C1 segment of cervical spinal cord (tissue), 14 donors: ENCODE measurements at places on chromosomes 6 and 20.

GRCh38 chr6:127225497-127225896 lies 41.2 kb upstream of the RNF146 start:
- no peak for DNase-seq

GRCh38 chr20:44188752-44189151 lies 1.8 kb upstream of the JPH2 start:
- no peak for DNase-seq

- DNase-seq, result no peak
Observed at GRCh38 chr6:130470766-130471165, 104.9 kb downstream of the TMEM200A start.

- DNase-seq, result no peak
Observed at GRCh38 chr20:18589941-18590674, 2.3 kb downstream of the DTD1 start.

DNA sequence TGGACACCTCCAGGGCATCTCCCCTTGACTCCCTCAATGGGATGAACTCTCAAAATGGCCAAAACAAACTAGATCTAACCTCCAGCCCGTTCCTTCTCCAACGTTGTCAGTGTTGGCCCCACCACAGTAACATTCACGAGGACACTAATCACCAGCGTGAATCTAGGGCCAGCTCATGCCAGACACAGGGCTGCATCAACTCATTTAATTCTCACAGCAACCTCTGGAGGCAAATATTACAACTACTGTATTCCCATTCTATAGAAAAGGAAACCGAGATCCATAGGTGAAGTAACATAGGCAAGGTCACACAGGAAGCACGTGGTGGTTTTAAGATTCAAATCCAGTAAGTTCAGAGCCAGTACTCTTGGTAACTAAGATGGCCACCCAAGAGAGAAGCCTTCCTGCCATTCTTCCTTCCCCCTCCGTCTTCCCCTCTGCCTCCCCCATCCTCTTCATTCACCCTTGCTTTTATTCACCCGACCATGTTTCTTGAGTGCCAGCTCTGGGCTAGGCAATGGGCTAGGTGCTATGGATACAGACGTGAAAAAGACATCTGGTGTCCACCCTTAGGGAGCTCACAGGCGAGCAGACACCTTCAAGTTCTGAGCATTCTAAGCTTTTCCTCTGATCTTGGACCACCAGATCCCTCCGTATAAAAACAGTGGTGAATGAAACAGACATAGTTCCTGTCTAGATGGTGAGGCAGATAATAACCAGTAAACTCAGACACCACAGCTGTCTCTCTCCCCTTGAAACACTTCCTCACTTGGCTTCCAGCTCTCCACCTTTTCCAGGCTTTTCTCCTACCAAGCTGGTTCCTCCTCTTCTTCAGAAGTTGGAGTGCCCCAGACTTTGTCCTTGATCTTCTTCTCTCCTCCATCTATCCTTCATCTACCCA lies 9.6 kb downstream of the CCM2L start:
- no peak for DNase-seq

DNA sequence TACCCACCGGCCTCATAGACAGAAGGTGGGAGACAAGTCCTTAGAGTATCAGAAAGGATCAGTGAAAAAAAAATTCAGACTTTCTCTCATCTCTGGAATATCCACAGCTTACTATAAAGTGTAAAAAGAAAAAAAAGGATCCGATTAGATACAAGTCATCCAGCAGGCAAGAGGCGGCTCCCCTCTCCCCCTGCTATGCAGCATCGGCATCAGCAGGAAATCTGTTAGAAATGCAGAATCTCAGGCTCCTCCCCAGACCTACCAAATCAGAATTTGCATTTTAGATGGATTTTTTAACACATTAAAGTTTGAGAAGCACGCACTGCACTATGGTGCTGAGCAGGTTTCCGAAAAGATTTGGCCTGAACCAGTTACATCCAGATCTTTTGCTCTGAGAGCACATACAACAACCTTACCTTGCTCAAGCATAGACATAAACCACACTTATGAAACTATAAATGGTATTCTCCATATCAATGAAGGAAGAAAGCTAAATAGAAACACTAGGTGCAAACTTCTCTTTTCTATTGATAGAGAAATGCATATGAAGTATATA lies 117.0 kb upstream of the POU3F2 start:
- no peak for DNase-seq

GRCh38 chr20:56143759-56144158 lies 104.8 kb upstream of the MC3R start:
- DNase-seq, result no peak

DNA sequence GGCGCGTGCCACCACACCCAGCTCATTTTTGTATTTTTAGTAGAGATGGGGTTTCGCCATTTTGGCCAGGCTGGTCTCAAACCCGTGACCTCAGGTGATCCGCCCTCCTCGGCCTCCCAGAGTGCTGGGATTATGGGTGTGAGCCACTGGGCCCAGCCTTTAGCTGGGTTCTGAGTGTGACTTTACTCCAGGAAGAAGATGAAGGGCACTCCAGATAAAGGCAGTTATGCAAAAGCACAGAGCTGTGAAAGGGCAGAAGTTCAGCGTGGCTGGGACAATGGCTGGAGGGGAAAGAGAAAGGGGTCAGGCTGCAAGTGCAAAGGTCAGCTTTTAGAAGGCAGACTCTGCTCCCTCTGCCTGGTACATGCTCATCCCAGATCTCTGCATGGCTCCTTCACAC lies 39.7 kb downstream of the MAP3K5 start:
- no peak for DNase-seq

GRCh38 chr6:161446296-161446925 lies 172.6 kb upstream of the AGPAT4 start:
- DNase-seq, result no peak
